Stimulated activated CD8-positive, alpha-beta memory T cell treated with anti-CD3 and anti-CD28 coated beads, Interleukin-4, amount 100 ng/mL, for 24 hours (primary cell): ENCODE measurements at places on chromosomes 6 and 20.

GRCh38 chr6:34425132-34425497, 754 bp downstream of the RPS10 start:
- no peak for DNase-seq

- no peak for DNase-seq
These were observed 3.8 kb upstream of the CHD6 start for GRCh38 chr20:41621971-41622370.

GRCh38 chr6:29651413-29652197, 5.3 kb upstream of the MOG start:
- DNase-seq = no peak

- no peak for DNase-seq
These were observed 234.7 kb downstream of the RNGTT start for GRCh38 chr6:88728756-88729155.

- no peak for DNase-seq
These were observed 317.6 kb downstream of the HDGFL1 start for GRCh38 chr6:22886650-22887581.

GRCh38 chr6:160102956-160103824, 18.4 kb upstream of the SLC22A1 start:
- no peak for DNase-seq

- DNase-seq = no peak
These were observed 17.4 kb downstream of the ADNP start for GRCh38 chr20:50913690-50914375.

DNA sequence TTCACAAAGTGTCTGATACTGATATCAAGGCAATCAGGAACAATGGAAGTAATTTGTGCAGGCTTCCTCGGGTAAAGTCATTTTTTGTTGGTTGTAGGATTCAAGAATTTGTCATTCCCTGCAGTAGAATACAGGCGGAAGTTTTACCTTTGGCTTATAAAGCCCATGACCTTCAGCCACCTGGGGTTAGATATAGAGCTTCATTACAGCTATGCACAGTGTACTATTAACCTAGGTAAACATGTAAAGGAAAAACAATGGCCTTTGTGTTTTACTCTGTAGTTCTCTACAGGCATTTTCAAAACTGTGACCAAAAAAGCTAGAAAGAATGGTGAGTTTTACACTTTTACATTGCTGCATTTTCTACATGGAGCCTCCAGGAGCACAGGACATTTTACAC, 114.9 kb downstream of the NRSN1 start:
- no peak for DNase-seq

- no peak for DNase-seq
These were observed 62.3 kb downstream of the SNX9 start for GRCh38 chr6:157885211-157885788.

DNA sequence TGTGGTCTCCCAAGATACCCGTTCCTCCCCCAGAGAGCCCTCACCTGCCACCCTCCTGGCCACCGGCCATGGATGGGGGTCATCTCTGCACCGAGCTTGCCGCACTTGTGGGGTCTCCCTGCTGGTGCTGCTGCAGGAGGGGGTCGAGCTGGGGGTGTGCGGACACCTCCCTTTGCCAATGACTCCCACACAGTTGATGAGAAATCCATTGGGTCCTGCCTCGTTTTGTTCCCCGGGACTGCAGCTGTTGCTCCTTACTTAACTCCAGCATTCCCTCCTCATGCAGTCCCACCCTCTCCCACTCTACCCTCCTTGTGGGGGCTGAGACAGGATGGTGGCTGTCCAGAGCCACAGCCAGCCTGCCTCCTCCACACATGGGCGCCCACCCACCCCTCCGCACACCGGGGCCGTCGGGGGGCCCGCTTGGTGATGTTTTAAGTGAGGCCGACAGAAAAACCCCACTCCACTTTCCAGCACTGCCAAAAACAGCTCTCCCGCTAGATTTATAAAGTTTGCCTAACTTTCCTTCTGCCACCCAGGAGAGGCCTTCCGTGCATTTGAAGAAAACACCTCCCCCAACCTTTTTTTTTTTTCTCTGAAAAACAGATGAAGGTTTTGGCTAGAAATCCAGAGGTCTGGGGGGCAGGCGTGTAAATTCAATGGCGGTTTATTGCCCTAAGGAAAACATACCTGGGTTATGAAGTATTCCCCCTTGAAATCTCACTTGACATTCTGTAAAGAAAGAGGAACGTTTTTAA, 53.5 kb upstream of the APCDD1L start:
- no peak for DNase-seq

DNA sequence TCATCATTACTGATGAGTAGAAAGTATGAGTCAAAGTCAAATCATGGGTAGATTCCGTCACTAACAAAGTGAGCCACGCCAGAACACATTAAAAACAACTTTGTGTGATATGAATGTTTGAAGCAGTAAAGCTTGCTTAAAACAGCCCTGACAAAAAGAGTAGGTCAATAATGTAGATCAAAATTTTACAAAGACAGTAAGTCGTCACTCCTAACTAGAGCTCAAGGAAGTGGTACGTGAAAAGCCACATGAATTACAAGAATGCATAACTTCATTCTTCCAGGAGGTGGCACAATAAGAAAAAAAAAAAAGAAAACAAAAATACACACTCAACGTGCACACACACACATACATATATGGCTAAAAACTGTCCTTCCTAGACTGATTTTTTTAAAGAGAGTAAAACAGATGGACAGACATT, 69.9 kb downstream of the HACE1 start:
- no peak for DNase-seq

DNA sequence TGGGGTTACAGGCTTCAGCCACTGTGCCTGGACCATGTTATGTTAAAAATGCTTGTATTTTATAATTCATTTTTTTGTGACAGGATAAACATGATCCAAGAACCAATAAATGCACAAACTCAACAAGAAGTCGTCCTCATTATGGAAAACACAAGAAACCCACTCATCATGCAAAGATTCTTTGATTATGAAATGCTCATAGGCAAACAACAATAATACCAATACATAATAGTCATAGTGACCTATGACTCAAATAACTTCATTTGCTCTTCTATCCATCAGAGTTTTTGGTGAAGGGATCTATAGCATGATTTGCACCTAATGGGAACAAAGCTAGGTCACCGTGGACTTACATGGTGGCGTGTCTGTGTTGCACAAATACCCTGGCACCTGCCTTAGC, 217.1 kb upstream of the THEMIS start:
- no peak for DNase-seq

DNA sequence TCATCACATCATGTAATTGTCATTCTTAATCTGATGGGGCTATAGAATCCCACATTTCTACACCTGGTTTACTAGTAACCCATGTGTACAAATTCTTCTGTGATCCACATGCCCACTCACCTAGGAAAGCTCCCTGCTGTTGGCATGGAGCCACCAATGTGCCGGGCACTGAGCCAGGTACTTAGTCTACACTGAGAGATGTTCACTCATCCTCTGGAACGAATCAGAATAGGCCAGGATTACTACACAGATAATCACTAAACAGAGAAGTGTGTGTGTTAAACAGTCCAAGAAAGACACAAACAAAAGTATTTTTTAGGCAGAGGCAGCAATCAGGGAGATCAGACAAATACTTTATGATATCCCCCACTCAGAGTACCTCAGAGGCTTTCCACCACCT, 193.2 kb upstream of the VGLL2 start:
- DNase-seq = no peak

- no peak for DNase-seq
These were observed 4.2 kb downstream of the FOXS1 start for GRCh38 chr20:31840906-31841816.

DNA sequence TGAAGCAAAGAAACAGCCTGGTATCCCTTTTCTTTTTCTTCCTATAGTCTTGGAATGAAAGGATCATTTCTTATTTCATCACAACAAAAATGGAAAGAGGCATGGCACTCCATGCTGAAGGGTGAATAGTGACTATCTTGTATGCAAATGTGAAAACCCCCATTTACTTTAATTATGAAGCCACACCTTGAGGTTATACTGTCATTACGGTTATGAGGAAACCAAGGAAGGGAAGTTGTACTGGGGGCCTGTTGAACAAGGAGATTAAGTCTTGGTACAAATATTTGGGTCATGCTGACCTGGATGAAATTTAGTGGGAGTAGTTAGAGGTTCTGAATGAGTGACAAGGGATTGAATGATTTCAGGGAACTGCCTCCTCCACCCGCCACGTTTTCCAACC, 8.7 kb upstream of the STXBP5 start:
- no peak for DNase-seq

- DNase-seq = no peak
These were observed 3.2 kb upstream of the SEC23B start for GRCh38 chr20:18504479-18505060.

DNA sequence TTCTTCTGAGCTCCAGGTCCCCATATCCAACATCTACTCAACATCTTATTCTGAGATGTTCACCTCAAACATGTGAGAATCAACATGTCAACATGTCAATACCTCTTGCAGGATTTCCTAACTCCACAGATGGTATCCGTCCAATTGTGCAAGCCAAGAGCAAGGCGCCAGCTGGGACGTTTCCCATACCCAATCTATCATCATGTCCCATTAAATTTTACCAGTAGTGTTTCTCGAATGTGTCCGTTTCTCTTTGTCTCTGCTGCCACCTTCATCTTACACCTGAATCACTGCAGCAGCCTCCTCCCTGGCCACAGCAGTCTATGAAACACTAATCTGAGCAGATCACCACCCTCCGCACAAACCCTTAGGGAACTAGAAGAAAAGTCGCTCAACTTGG, 78.0 kb upstream of the RPS6KA2 start:
- DNase-seq = no peak

GRCh38 chr20:56202493-56203077, 45.9 kb upstream of the MC3R start:
- no peak for DNase-seq

- no peak for DNase-seq
These were observed 36.5 kb downstream of the SCML4 start for GRCh38 chr6:107787589-107787960.

- no peak for DNase-seq
These were observed 63.2 kb downstream of the FGD2 start for GRCh38 chr6:37068356-37069270.

DNA sequence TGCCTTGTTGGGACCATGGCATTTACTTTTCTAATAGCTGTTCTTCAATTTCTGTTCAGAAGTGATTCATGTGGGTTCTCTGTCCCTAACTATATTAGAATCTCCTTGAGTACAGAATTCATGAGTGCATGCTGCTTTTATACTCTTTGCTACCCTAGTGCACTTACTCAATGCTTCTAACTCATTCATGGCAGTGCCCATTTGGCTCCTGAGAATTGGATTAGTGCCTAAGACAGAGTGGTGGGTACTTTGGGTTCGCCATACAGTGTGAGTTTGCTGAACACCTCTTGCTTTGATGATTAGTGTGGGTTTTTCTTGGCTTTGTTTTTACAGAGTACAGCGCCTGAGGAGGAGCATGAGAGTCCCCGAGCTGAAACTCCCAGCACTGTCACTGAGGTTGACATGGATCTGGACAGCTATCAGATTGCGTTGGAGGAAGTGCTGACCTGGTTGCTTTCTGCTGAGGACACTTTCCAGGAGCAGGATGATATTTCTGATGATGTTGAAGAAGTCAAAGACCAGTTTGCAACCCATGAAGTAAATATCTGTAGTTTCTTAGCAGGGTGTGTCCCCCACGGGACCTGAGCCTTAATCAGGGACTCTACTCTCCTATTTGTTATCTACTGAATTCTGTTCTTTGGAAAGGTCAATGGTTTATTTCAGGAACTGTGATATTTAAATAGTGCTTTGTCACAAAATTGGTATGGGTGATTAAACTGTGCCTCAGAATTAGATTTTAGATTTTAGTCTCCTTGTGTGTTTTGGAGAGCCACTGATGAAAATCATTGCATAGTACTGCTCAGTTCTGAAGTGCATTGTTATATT, 150.7 kb downstream of the UTRN start:
- DNase-seq = no peak

GRCh38 chr6:5181510-5182317, 79.0 kb downstream of the LYRM4 start:
- DNase-seq = no peak

DNA sequence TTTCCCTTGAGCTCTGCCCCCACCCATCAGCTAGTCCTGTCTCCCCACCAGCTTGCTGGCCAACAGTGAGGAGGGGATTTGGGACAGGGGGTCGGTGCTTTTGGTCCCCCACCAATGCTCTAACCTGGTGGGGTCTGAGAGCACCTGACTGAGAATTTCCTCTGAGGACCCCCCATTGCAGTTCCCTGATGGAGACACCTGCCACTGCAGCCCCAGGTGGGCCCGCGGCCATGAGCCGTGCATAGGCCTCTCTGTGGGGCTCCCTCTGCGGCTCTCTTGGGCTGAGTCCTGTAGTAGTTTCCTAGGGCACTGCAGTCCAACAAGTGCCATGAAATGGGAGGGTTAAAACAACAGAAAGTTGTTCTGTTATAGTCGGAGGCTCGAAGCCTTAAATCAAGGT, 172.2 kb upstream of the SNX9 start:
- no peak for DNase-seq

GRCh38 chr20:45049438-45049837, 51.5 kb downstream of the KCNS1 start:
- no peak for DNase-seq

GRCh38 chr6:129696843-129697242, 13.1 kb downstream of the ARHGAP18 start:
- DNase-seq = no peak

DNA sequence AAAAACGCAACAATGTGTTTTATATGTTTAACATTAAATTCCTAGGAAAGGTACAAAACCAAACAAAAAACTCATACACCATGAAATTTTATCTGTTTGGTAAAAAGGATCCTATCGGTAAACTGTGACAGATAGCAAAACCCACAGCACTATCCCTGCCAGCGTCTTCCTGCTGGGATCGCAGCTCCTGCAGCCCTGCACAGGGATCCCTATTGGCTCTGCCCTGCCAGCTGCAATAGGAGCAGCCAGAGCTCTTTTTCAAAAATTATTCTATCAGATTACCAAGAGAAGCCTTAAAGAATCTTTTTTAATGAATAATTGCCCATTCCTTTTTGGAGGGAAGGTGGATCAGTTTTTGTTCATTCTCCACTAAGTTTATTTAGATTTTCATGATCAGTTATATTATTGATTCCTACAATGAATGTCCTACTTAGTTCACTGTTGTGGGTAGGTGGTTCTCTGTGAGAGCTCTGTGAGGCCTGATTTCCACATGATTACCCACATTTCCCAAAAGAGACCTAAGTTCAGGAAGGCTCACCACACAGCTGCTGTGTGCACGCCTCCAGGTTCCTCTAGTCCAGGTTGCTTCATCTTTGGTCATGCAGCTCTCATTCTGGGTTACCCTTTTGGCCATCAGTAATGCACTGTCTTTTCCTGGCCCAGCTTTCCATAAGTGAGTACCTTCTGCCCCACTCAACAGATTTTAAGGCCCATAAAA, 293.8 kb downstream of the FRK start:
- no peak for DNase-seq

DNA sequence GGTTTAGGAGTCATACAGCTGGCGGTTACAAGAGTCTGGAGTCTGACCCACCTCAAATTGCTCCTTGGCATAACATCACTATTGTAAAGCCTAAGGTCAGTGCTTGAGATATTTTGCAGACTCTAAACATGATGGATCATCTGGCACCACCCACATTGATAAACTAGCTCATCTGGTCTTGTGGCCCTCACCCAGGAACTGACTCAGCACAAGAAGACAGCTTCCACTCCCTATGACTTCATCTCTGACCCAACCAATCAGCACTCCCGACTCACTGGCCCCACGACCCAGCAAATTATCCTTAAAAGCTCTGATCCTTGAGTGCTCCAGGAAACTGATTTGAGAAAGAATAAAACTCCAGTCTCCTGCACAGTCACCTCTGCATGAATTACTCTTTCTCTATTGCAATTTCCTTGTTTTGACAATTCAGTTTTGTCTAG, 115.9 kb downstream of the CD24 start:
- DNase-seq = no peak

GRCh38 chr6:46134216-46134615, 4.4 kb downstream of the ENPP4 start:
- no peak for DNase-seq

GRCh38 chr6:154650351-154650750, 82.9 kb upstream of the SCAF8 start:
- no peak for DNase-seq
